GM23248 (cell line): ENCODE measurements at places on chromosomes 6 and 20. TPM values are rescaled to one million over a fixed set of nuclear protein-coding genes. Genes with fewer than 3 reads are reported as not detected.
A peak's percentile ranks its signal among the peaks of the same experiment; 100 is the strongest.

DNA sequence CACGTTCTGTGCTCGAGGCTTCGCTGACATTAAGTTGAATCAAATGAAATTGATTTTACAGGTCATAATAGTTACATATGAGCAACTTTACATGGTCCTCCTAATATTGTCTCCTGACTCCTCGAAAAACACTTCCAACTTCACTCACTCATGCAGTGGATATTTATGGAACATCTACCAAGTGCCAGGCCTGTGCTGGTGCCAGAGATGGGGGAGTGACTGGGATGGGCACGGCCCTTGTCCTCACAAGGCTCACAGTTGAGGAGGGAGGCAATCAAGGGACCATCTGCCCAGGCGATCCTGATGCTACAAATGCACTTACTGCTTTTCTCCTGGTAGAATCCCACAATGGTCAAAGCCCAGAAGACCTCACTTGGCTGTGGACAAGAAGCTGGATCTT, 426.4 kb downstream of the PREX1 start:
- H3K4me3 ChIP-seq = no peak overlapping the region
- no peaks in the 10 kb centered on the region for H3K4me1 ChIP-seq
- DNase-seq = no peak
- H3K27ac ChIP-seq = no peak overlapping the region

Gene PACSIN1
- total RNA-seq = not detected in 2 replicates

GRCh38 chr6:132524646-132525045, 11.7 kb upstream of the STX7 start:
- H3K27ac ChIP-seq = no peak overlapping the region
- DNase-seq = no peak
- H3K4me1 ChIP-seq = peaks cover 15% of the 10 kb centered on the region
- H3K36me3 ChIP-seq = no peaks in the 10 kb centered on the region
- H3K27me3 ChIP-seq = no peaks in the 10 kb centered on the region
- no peak overlapping the region for H3K4me3 ChIP-seq

Gene VSTM2L
- 6.2 and 9.2 TPM in 2 replicates for total RNA-seq

Gene TCF15
- total RNA-seq = not detected in 2 replicates

Gene PSORS1C2
- not detected in 2 replicates for total RNA-seq

- H3K27me3 ChIP-seq = no peaks in the 10 kb centered on the region
- no peaks in the 10 kb centered on the region for H3K4me1 ChIP-seq
- H3K36me3 ChIP-seq = no peaks in the 10 kb centered on the region
- H3K27ac ChIP-seq = no peak overlapping the region
- no peak overlapping the region for H3K4me3 ChIP-seq
These were observed 1006.8 kb upstream of the MANEA start for GRCh38 chr6:94570581-94570980.

DNA sequence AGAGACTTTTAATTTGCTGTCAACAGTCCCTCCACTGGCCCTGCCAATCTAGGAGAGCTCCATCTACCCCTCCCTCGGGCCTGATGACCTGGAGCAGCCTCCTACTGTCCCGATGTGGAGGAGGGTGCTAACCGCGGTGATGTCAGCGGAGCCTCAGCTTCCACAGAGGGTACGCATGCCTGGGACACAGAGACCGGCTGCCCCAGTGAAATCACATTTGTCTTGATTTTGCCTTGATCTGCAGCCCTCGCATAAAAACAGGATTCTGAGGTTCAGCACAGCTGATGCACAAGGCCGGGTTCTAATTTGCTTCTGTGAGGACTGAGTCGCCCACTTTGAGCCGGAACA, 77.6 kb downstream of the STK35 start:
- peaks cover 15% of the 10 kb centered on the region for H3K27me3 ChIP-seq
- H3K27ac ChIP-seq = no peak overlapping the region
- H3K4me1 ChIP-seq = no peaks in the 10 kb centered on the region
- H3K36me3 ChIP-seq = no peaks in the 10 kb centered on the region

Gene FOXQ1
- under 0.01 TPM in 1 of 2 replicates, not detected in the other for total RNA-seq

- H3K27me3 ChIP-seq = no peaks in the 10 kb centered on the region
- H3K4me3 ChIP-seq = no peak overlapping the region
- H3K4me1 ChIP-seq = no peaks in the 10 kb centered on the region
- no peak overlapping the region for H3K27ac ChIP-seq
- no peaks in the 10 kb centered on the region for H3K36me3 ChIP-seq
These were observed 495.2 kb upstream of the FLRT3 start for GRCh38 chr20:14832630-14833029.

- H3K27ac ChIP-seq = no peak overlapping the region
- DNase-seq = no peak
- no peak overlapping the region for H3K4me3 ChIP-seq
- H3K27me3 ChIP-seq = no peaks in the 10 kb centered on the region
- no peaks in the 10 kb centered on the region for H3K4me1 ChIP-seq
- no peaks in the 10 kb centered on the region for H3K36me3 ChIP-seq
These were observed 194.1 kb downstream of the PLCB1 start for GRCh38 chr20:8326191-8326590.

DNA sequence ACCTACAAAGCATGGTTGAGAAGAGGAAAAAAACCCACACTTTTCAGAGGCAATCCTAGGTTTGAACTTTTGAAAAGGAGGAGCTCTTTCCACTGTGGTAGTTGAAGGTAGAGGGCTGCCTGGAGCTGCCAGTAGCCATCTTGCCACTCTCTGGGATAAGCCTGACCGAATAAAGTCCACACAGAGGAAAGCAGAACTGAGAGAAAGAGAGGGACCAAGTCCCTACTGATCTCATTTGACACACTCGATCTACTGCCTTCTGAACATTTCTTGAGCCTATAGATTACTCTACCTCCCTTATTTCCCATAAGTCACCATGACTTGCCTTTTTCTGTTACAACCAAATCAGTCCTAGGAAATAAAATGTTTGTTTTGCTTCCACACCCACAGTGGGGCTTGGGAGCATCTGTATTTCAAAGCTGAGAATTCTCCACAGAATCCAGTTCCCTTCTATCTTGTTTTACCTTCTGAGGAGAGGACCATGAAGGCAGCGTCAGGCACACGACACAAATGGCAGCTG, 147.0 kb upstream of the PTPRK start:
- no peak overlapping the region for H3K4me3 ChIP-seq
- H3K27ac ChIP-seq = no peak overlapping the region
- DNase-seq = no peak

Gene CSE1L
- total RNA-seq = 90.2 and 96.9 TPM in 2 replicates

DNA sequence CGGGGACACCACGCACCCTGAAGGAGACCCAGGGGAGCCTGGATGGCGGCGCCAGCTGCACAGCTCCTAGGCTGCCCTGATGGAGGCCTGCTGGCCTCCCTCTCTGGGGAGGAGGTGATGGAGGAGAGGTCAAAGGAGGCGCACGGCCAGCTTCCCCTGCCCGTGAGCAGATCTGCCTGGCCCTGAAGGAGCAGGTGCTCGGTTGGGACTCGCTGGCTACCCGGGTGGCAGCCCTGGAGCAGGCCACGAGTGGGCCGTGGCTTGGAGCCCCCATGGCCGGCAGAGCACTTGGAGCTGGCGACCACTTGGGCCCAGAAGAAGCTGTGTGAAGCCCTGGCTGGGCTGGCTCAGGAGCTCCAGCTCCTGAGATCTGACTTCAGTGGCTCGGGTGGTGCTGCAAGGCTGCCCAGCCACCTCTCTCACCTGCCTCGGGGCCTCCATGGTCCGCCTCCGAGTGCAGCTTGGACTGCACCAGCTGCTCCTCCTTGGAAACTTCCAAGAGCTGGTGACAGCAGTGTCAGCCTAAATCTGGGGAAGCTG, 7.5 kb upstream of the RAET1E start:
- H3K4me1 ChIP-seq = no peaks in the 10 kb centered on the region
- no peak overlapping the region for H3K4me3 ChIP-seq
- no peak overlapping the region for H3K27ac ChIP-seq
- H3K36me3 ChIP-seq = no peaks in the 10 kb centered on the region

Gene CGA
- total RNA-seq = 6.1 and 6.3 TPM in 2 replicates

- H3K27ac ChIP-seq = no peak overlapping the region
- no peaks in the 10 kb centered on the region; the same call in 1 of the 2 replicates for H3K27me3 ChIP-seq
- no peaks in the 10 kb centered on the region for H3K36me3 ChIP-seq
- H3K4me3 ChIP-seq = no peak overlapping the region
These were observed 232.2 kb upstream of the ARID1B start for GRCh38 chr6:156545021-156545420.

Gene SLC24A3
- total RNA-seq = not detected in 2 replicates

Gene TSPO2
- not detected in 2 replicates for total RNA-seq

GRCh38 chr6:149324428-149324827, 6.9 kb downstream of the TAB2 start:
- no peak overlapping the region for H3K4me3 ChIP-seq
- H3K36me3 ChIP-seq = no peaks in the 10 kb centered on the region
- DNase-seq = peak; percentile 42
- H3K27me3 ChIP-seq = no peaks in the 10 kb centered on the region
- H3K27ac ChIP-seq = no peak overlapping the region

Gene SDCBP2
- 4.9 and 5.5 TPM in 2 replicates for total RNA-seq

GRCh38 chr20:40860487-40860902, 168.1 kb upstream of the TOP1 start:
- no peak overlapping the region for H3K4me3 ChIP-seq
- peaks cover 16% of the 10 kb centered on the region for H3K27me3 ChIP-seq
- no peaks in the 10 kb centered on the region for H3K4me1 ChIP-seq
- H3K36me3 ChIP-seq = no peaks in the 10 kb centered on the region

DNA sequence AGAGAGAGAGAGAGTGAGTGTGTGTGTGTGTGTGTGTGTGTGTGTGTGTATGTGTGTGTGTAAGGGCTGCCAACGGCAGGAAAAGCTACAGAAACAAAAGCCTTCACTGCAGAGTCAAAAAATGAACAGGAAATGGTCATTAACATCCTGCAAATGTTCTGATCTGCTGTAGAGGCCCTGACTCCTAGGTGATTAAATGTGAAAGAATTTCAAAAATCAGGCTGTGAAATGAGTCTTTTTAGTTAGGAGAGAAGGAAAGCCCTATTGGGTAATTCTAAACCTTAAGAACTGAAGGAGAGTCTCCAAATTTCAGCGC, 166.5 kb upstream of the MYLIP start:
- DNase-seq = peak; percentile 84
- no peaks in the 10 kb centered on the region for H3K36me3 ChIP-seq
- H3K4me3 ChIP-seq = no peak overlapping the region
- H3K27ac ChIP-seq = peak overlapping the region; percentile 47
- peaks cover 17% of the 10 kb centered on the region for H3K4me1 ChIP-seq
- no peaks in the 10 kb centered on the region for H3K27me3 ChIP-seq
